ENCODE measurements at places on chromosomes 4 and X. TPM values are rescaled to one million over a fixed set of nuclear protein-coding genes. Genes with fewer than 3 reads are reported as not detected.

DNA sequence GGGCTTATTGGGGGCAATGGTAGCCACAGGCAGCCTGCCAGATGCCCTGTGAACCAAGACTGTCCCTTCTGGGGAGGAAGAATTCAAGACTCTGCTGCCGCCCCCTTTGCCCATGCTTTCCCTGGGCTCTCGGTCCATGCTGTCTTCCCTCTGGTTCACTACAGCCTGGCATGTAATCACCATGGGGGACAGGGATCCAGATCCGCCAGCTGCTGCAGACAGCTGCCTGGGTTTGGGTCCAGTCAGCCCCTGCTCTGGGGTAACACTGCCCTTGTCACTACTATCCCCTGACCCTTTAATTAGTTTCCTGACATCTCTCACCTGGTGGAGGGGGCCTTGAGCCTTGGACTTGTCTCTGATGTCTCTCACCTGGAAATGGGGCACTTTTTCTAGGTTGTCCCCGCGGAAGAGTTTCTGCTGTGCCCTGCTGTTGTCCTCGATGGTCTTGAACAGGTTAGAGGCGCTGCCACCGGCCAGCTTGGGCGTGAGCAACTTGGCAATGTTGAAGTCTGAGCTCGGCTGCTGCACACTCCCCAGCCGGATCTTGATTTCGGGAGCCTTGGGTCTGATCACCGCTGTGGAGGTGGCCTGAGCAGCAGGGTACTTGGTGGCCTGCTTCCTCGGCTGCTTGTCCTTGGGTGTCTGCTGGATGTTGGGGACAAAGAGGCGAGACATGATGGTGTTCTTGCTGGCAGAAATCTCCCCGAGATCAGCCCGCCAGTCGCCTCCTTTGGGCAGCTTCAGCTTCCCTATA, 6.4 kb downstream of the C4orf54 start:
- H3K36me3 ChIP-seq: no peaks in the 10 kb centered on the region
- DNase-seq: no peak
- H3K27me3 ChIP-seq: peaks cover 2% of the 10 kb centered on the region

GRCh38 chrX:153672531-153673427, 834 bp downstream of the PNCK start:
- no peak overlapping the region for H3K27ac ChIP-seq
- no peak overlapping the region for H3K4me3 ChIP-seq
- no peaks in the 10 kb centered on the region for H3K36me3 ChIP-seq
- no peak for DNase-seq
- H3K4me1 ChIP-seq: peaks cover 9% of the 10 kb centered on the region

GRCh38 chr4:118811832-118812231, 24.1 kb downstream of the SEC24D start:
- H3K4me1 ChIP-seq: no peaks in the 10 kb centered on the region
- H3K36me3 ChIP-seq: peaks cover 78% of the 10 kb centered on the region
- H3K27me3 ChIP-seq: no peaks in the 10 kb centered on the region
- DNase-seq: no peak
- peak overlapping the region; percentile 27 for H3K27ac ChIP-seq
- no peak overlapping the region for H3K4me3 ChIP-seq

DNA sequence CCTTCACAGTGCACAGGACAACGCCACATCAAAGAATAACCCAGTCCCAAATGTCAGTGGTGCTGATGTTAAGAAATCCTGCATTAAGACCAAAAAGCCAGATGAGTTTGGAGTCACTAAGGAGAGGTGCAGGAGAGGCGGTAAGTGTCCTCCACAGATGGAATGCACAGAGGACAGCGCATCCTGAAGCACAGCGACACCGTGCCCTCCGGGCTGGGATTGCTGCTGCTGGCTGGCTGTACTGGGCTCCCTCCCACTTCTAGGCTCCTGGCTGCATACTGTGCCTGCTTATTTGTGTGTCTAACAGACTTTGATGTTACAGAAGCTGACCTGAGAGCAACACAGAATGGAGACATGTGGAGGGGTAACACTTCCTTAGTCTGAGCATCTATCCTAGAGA, 325.6 kb upstream of the BOD1L1 start:
- DNase-seq: no peak
- no peak overlapping the region for H3K27ac ChIP-seq
- no peaks in the 10 kb centered on the region for H3K4me1 ChIP-seq
- H3K27me3 ChIP-seq: no peaks in the 10 kb centered on the region

DNA sequence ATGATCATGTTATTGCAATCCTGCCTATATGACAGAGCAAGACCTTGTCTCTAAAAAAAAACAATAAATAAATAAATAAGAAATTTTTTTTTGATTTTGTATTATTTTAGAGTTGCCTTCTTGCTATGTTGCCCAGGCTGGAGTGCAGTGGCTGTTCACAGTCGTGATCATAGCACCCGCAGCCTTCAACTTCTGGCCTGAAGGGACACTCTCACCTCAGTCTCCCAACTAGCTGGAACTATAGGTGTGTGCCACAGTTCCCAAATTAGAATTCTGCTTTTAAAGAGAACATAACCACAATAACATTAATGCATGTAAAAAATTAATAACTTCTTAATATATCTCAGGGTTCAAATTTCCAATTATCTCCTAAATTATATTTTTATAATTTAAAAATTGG, 7.8 kb downstream of the YIPF6 start:
- no peak for DNase-seq
- no peak overlapping the region for H3K27ac ChIP-seq
- H3K27me3 ChIP-seq: no peaks in the 10 kb centered on the region
- H3K4me3 ChIP-seq: no peak overlapping the region

DNA sequence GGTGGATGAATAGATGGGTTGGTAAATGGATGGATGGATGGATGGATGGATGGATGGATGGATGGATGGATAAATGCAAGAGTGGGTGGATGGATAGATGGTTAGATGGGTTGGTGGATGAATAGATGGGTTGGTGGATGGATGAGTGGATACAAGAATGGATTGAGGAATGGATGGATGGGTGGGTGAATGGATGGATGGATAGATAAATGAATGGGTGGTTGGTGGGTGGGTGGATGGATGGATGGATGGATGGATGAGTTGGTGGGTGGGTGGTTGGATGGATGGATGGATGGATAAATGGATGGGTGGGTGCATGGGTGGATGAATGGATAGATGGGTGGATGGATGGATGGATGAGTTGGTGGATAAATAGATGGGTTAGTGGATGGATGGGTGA, 13.8 kb upstream of the CRLF2 start:
- H3K27ac ChIP-seq: no peak overlapping the region
- DNase-seq: peak; percentile 6
- H3K36me3 ChIP-seq: no peaks in the 10 kb centered on the region
- H3K4me1 ChIP-seq: no peaks in the 10 kb centered on the region

DNA sequence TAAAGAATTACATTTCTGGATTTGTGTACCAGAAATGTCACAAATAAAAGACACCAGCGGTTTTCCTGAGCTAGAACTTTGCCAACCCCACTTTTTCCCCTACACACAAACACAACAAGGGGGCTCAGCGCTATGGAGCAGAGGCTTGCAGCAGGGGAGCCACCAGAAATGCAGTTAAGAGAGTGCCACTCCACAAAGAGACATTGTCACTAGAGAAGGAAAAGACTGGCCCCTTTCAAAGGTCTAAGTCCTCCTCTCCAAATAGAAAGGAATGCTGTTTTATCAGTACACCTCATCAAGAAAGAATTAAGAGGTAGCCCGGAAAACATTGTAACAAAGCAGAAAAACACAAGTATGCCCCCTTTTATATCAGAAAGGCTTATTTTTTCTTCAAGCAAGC, 419.5 kb downstream of the HNRNPD start:
- no peak overlapping the region for H3K27ac ChIP-seq
- no peaks in the 10 kb centered on the region for H3K27me3 ChIP-seq
- DNase-seq: no peak
- no peaks in the 10 kb centered on the region for H3K36me3 ChIP-seq
- H3K4me1 ChIP-seq: no peaks in the 10 kb centered on the region
- H3K4me3 ChIP-seq: no peak overlapping the region

GRCh38 chrX:133881893-133882292, 103.5 kb downstream of the GPC3 start:
- H3K27ac ChIP-seq: no peak overlapping the region
- H3K4me3 ChIP-seq: no peak overlapping the region
- no peak for DNase-seq

DNA sequence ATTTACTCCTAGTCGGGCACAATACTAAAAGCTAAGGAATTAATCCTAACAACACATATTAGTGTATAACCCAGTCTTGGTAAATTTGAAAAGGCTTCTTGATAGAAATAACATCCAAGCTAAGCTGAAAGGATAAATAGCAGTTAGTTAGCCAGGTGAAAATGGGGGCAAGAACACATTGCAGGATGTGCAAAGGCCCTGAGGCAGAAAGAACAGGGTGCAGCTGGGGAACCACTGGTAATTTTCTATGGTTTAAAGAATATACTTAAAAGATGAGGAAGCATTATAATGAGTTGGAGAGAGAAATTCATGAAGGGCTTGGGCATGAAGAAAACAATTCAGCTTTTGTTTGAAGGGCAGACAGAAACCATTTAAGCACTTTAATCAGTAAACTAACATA, 689.0 kb downstream of the ADGRL3 start:
- no peaks in the 10 kb centered on the region for H3K36me3 ChIP-seq
- H3K4me1 ChIP-seq: no peaks in the 10 kb centered on the region
- DNase-seq: no peak
- no peaks in the 10 kb centered on the region for H3K27me3 ChIP-seq
- H3K4me3 ChIP-seq: no peak overlapping the region

HSFX2 gene
- 0.38 TPM for total RNA-seq

AWAT2 gene
- 4.7 TPM for total RNA-seq

LANCL3 gene
- 1.9 TPM for total RNA-seq

UGT2B17 gene
- total RNA-seq: not detected

MBNL3 gene
- total RNA-seq: 38.8 TPM

CNGA1 gene
- total RNA-seq: 8.9 TPM

VEGFC gene
- 8.1 TPM for total RNA-seq

Measured in suprapubic skin (tissue), 4 donors.